ENCODE measurements at places on chromosomes 5 and 9.

DNA sequence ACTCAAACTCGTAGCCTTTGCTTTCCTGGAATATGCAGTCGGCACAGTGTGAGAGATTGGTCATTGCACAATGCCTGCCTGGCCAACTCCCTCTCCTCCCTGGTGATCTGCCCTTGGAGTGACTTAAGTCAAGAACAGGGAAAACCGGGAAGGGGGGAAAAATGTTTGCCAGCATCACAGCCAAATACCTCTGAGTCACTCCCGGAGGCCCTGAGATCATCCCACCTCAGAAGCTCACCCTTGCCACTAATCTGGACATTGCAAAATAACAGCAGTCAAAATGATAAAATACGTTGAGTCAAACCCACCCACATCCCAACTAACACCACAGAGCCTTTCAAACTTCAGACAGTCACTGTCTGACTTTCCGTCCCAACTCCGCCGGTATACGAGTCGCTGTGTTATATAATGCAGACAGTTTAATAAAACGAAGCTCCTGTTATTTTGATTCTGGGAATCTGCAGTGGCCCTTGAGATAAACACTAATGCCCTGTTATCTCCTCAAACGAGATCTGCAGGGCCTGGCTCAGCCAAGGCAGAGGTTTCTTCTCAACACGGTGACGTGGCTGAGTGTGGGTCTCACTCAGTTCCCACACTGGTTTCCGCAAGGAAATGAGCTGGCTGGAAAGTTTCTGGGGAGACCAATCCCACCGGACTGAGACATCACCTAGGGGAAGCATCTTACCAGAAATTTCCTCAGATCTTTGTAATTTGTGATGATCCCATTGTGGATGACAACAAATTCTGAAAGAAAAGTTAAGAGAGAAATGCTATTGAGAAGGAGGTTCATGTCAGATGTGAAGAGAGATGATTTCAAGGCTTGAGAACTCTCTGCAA is 22.1 kb downstream of the GFPT2 start:
- no peak for DNase-seq

GRCh38 chr5:10839916-10840599 is 79.0 kb upstream of the DAP start:
- no peak for DNase-seq

DNA sequence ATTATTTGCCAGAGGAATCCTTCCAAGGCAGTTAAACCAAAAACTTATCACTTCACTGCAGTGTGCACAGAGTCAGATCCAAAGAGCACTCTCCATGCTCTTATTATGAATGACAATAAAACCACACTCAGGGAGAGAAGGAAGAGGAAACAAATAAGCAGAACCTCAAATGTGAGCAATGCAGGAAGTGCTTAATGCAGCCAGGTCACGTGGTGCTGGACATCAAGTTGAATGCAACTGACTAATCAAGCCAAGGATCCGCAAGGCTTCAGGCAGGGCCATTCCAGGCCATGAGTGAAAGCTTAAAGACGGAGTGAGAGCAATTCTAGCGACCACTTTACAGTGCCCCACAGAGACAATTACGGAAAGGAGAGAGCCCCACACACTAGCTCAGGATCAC is 230.4 kb upstream of the PUM3 start:
- no peak for DNase-seq

GRCh38 chr9:137192859-137193258 is 4.4 kb downstream of the SSNA1 start:
- DNase-seq, result no peak

GRCh38 chr5:96200641-96201040 is 232.4 kb downstream of the PCSK1 start:
- no peak for DNase-seq

DNA sequence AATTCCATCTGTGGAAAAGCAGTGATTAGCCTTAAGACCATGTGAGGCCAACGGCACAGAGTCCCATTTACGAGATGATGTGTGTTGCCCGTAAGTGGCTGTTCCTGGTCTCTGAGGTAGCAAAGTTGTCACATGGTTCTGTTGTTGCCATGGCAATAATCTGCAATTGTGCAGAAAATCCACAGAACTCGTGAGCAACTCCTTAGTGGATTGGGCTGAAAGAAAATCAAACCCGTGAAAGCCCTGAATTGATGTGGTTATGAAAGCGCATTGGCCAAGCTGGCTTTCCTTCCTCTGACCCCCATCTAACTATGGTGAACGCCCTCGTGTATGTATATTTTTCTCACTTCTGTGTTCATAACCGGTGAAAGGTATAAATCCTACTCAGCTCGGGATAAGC is 614.7 kb downstream of the EBF1 start:
- no peak for DNase-seq

DNA sequence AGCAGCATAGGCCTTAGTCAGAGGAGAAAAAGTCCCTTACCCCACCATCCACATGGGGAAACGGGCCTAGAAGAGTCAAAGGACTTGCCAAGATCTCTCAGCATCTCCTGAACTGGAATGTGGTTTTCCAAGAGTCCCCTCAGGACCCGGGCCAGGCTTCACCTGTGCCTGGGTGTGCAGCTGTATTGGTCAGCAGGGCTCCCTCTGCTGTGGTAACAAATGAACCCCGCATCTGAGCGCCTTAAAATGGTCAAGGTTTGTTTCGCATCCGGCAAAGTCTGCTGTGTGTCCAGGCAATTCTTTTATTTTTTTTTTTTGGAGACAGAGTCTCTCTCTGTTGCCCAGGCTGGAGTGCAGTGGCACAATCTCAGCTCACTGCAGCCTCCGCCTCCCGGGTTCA is 168.0 kb upstream of the IER5L start:
- no peak for DNase-seq

DNA sequence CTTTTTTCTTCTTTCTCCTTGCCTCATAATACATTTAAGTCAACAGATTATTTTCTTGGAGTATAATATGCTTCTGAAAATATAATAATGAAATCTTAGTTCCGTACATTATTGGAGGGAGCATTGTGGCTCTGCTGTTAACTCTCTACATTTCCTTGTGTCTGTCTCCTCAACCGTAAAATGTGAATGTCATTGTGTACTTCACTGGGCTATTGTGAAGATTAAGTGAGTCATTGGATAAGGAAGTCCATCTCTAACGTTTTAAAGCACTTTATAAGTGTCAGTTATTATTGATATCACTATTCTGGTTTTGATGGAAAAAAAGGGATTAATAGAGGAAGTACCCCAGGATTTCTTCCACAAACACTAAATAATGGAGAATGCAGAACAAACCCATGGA is 304.5 kb upstream of the RFX3 start:
- no peak for DNase-seq

DNA sequence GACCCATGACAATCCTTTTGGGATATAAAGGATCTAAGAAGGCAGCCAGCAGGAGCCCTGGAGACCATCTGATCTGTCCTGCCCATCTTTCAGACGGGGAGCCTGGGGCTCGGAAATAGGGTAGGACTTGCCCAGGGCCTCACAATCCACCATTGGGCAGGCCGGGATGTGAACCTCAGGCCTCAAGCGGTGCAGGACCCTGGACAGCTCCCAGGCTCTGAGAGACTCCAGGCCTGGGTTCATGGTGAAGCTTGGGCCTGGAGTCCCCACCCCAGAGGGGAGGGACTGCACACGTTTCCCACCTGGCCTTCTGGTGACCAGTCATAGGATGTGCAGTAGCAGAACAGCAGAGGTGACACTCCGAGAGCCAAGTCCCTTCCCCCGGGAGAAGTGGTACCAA is 36.6 kb upstream of the RAPGEF1 start:
- no peak for DNase-seq

DNA sequence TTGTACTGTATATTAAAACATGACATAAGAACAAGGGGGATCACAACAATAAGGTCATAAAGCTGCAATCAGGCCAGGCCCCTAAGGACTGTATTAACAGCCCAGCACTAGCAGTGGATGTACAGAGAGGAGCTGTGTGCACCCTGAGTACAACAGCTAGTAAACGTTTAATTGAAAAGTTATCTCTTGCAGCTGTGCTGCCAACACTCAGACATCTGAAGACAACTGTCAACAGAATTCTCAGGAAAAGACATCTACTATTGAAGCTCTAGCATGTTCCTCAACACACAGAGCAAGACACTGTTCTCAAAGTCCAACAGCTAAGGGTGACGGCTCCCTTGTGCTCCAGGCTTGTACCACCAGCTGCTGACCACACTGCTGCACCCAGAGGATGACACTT is 199.6 kb downstream of the DCP2 start:
- DNase-seq, result no peak

- DNase-seq, result no peak
Observed at GRCh38 chr5:73793911-73794310, 167.9 kb downstream of the ARHGEF28 start.

DNA sequence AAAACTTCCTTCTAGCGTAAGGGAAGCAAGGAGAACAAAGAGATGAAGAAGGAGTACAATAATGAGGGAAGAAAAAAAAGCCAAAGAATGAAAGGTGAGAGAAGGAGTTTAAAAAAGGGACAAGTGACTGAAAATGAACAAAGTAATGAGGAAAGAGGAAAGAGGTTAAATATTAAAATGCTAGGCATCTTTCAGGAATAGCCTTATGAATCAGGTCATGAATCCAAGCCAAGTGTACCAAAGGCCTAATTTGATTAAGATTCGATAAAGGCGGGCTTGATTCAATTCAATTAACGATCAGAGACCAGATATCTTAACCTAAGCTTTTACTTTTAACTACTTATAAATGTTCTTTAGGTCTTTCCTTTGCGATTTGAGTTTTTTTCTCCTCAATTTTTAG is 141.8 kb upstream of the GNA14 start:
- no peak for DNase-seq

DNA sequence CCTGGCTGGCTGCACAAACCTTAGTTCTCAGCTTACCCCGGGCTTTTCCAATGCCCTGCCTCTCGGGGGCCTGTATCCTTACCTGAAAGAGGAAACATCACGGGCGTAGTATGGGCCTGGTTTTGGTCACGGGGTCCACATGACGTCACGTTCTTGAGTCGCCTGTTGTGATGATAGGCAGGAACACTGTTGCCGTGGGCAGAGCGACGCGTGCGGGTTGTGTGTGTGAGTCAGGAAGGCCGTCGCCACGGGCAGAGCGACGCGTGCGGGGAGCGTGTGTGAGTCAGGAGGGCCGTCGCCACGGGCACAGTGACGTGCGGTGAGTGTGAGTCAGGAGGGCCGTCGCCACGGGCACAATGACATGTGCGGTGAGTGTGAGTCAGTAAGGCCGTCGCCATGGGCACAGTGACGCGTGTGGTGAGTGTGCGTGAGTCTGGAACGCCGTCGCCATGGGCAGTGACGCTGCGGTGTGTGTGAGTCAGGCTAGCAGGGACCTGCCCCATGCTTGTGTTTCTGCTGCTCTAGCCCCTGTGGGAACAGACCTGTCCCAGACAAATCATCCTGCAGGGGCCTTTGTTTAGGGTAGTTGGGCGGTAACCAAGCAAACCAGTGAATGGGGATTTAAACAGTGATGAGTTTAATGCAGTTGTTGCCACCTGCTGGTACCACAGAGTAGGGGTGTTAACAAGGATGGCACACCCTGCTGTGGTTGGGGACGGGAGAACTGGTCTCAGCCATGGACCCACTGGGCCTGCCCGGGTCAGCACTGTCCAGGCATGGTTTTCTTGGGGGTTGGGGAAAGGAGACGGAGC is 19.8 kb downstream of the TRIP13 start:
- no peak for DNase-seq

GRCh38 chr9:95822583-95823431 is 52.7 kb upstream of the ERCC6L2 start:
- no peak for DNase-seq

GRCh38 chr5:103674251-103674650 is 111.7 kb upstream of the NUDT12 start:
- no peak for DNase-seq

DNA sequence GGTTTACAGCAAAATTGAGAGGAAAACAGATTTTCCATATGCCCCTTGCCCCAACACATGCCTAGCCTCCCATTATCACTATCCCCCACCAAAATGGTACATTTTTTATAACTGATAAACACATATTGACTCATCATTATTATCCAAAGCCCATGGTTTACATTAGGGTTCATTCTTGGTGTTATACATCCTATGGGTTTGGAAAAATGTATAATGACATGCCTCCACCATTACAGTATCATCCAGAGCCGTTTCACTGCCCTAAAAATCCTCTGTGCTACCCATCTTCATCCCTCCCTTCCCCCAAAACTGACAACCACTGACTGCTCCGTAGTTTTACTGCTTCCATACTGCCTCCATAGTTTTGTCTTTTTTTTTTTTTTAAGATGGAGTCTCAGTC is 111.1 kb downstream of the ACTL7B start:
- no peak for DNase-seq

DNA sequence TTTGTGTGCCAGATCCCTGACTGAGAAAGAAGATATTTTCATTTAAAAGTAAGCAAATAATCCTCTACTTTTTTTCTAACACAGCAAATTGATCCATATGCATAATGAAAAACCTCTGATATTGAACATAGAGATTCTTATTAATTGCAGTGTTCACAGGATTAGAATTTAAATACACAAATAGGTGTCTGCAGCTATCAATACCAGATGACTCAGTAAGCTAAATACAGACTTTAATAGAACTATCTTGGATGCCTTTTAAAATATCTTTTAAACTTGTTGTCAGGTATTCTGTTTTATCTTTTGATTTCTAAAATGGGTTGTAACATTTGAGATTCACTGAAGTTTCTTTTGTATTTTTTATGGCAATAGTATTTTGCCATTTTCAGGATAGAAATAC is 43.1 kb downstream of the NIPBL start:
- no peak for DNase-seq

DNA sequence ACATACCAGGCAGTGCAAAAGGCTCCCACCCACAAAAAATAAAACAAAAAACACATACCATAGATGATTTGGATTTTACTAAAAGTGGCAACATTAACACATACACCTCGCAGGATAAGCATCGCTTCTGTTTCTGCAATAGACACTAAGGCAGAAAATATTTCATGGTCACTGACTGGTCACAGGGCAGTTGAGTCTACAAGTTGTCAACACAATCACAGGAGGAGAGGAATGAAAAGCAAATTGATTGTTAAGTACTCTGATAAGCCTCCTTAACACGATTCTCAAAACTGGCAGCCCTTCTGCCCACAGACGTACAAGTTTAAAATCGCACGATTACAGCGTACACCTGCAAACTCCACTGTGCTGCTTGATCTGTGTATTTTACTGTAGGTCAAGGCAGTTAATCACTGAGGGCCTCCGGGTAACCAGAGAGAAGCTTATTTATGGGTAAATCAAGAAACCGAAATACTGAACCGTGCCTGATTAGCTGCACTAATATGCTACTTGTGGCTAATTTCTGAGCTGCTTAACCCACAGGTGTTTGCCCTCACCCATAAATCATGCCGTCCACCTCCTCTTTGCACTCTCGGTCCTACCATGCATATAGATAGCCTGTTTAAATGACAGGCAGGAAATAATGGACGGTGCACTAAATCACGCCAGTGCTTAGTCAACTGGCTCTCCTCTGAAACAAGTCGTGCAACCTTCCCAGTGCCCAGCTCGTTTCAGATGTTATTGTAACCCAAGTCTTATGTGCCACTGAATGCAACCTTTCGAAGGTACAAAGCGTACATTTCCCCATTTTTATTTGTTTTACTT is 659.4 kb upstream of the ADAMTS16 start:
- no peak for DNase-seq

- DNase-seq, result no peak
Observed at GRCh38 chr9:2229109-2229721, 214.1 kb downstream of the SMARCA2 start.
